Mammary epithelial cell (primary cell): ENCODE measurements at places on chromosomes 5 and 9. TPM values are rescaled to one million over a fixed set of nuclear protein-coding genes. Genes with fewer than 3 reads are reported as not detected.

- DNase-seq = peak; percentile 45
Measured at GRCh38 chr5:2658447-2658846, 93.0 kb downstream of the IRX2 start.

DNA sequence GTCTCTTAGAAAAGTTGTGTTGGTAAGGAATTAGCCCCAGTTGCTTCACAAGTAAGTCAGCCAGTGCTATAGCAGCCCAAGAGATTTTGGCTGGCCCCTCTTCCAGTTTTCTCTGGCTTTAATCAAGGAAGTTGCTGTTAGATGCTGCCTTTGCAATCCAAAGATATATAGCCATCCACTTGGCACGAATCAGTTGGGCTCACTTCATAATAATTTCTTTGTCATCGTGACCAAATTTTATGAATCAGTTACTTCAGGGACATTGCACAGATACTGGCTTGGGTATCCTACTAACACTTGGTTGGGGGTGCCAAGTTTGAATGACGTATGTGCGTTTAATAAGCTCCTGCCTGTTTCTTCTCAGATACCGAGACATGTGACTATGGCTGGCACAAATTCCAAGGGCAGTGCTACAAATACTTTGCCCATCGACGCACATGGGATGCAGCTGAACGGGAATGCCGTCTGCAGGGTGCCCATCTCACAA lies 81.5 kb downstream of the VCAN start:
- no peak for DNase-seq

DNA sequence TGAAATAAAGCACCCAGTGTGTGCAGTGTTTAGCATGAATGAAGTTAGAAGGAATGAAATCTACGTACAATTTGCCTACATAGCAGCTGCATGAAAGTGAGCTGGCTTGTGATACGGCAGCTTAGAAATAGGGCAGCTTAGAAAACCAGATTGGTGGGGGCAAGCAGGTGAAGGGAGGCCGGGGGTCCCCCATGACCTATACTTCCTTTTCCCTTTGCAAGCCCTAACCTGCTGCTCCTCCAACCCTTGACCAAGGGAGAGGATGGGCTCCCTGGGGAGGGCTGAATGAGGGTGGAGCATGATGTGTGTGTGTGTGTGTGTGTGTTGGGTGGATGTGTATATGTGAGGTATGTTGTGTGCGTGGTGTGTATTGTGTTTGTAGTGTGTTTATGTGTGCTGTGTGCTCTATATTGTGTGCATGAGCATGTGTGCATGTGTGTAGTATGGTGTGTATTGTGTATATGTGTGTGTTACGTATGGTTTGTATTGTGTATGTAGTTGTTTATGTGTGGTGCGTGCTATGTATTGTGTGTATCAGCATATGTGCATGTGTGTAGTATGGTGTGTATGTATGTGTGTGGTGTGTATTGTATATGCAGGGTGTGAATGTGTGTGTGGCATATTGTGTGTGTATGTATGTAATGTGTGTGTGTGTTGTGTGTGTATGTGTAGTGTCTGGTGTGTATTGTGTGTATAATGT lies 72.1 kb downstream of the TENT4A start:
- no peak for DNase-seq

DNA sequence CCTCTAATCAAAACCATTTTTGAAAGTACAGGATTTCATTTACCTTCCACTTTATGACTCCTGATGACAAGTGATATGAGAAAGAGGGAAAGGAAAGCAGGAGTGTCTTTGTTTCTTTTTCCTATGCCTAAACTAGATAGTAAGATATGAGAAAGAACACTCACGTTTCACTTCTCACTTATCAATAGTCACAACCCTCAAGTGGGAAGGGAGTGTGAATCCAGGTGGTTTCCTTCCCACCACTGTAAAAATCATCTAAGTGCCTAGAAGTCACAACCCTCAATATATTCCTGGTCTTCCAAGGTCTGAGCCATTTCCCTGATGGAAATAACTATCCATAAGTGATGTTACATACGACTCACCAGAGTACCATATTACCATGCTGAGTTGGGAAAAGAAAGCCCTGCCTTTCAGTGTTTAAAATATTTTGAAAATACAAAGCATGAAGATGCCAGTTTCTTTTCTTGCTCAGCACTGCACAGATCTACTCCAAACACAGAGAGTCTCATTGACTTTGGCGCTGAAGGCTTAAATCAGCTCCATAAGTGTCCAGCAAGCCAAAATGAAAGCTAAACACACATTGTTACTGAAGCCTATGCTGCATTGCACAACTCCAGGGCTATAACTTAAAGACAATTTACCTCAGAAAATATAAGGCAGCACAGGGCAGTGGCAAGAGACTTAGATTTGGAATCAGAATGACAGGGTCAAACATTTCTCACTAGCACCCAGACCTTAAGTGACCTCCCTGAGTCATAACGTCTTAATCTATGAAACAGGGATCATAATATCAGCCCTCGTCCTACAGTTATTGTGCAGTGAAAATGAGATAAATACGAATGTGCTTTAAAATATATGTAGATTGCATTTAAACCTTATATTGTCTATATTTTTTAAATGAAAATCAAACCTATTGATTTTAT lies 301.2 kb downstream of the KIAA0825 start:
- no peak for DNase-seq

The CD180 gene
- total RNA-seq = 0.17 TPM

The GRIA1 gene
- total RNA-seq = under 0.01 TPM
